AG04450 (cell line): ENCODE measurements at places on chromosomes 3 and 15.

GRCh38 chr3:10164546-10165393 lies at the start of gene IRAK2:
TSS of gene IRAK2 (plus strand) at chr3:10164919. CDS start at chr3:10164955, 36 bp downstream.
- no peak for DNase-seq

- DNase-seq = no peak
Observed at GRCh38 chr3:194537732-194538247, 51.0 kb upstream of the ATP13A3 start.

GRCh38 chr3:195068084-195069080 lies 202.6 kb downstream of the XXYLT1 start:
- no peak for DNase-seq

- no peak for DNase-seq
Observed at GRCh38 chr3:44125882-44126281, 115.8 kb upstream of the TOPAZ1 start.

- no peak for DNase-seq
Observed at GRCh38 chr3:24119321-24119751, 174.2 kb downstream of the NR1D2 start.

DNA sequence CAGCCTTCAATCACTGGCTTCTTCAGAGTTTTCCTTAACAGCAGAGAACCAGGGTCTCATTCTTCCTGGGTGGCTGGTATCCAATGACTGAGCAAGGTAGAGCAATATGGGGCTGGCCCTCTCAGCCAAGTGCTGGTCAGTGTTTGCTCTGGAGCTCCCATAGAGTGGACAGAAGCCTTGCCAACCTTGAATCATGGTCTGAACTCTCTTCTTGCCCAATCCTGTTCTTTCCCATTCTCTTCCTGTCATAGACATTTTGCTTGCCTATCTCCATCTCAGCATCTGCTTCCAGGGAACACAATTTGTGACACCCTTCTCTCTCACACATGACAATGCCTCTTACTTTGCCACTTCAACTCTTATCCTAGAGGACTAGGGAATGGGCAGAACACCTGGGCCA lies 245.6 kb upstream of the PEX5L start:
- DNase-seq = no peak

- DNase-seq = no peak
Observed at GRCh38 chr3:40397129-40397528, 10.1 kb downstream of the ENTPD3 start.

GRCh38 chr3:47410417-47410720 lies 29.5 kb downstream of the PTPN23 start:
- DNase-seq = no peak
